ENCODE measurements at places on chromosomes 4 and X.

- peak overlapping the region; percentile 14 for H3K27ac ChIP-seq
- peaks cover 28% of the 10 kb centered on the region for H3K36me3 ChIP-seq
- H3K4me1 ChIP-seq = no peaks in the 10 kb centered on the region
- H3K27me3 ChIP-seq = no peaks in the 10 kb centered on the region
- DNase-seq = no peak
- no peak overlapping the region for H3K4me3 ChIP-seq
These were observed 46.8 kb downstream of the WDR44 start for GRCh38 chrX:118392716-118393115.

- H3K4me3 ChIP-seq = no peak overlapping the region
- H3K36me3 ChIP-seq = no peaks in the 10 kb centered on the region
- DNase-seq = no peak
- peaks cover 11% of the 10 kb centered on the region for H3K4me1 ChIP-seq
- H3K27me3 ChIP-seq = peaks cover 6% of the 10 kb centered on the region
- no peak overlapping the region for H3K27ac ChIP-seq
These were observed 85.9 kb upstream of the PAK3 start for GRCh38 chrX:111010111-111010510.

DNA sequence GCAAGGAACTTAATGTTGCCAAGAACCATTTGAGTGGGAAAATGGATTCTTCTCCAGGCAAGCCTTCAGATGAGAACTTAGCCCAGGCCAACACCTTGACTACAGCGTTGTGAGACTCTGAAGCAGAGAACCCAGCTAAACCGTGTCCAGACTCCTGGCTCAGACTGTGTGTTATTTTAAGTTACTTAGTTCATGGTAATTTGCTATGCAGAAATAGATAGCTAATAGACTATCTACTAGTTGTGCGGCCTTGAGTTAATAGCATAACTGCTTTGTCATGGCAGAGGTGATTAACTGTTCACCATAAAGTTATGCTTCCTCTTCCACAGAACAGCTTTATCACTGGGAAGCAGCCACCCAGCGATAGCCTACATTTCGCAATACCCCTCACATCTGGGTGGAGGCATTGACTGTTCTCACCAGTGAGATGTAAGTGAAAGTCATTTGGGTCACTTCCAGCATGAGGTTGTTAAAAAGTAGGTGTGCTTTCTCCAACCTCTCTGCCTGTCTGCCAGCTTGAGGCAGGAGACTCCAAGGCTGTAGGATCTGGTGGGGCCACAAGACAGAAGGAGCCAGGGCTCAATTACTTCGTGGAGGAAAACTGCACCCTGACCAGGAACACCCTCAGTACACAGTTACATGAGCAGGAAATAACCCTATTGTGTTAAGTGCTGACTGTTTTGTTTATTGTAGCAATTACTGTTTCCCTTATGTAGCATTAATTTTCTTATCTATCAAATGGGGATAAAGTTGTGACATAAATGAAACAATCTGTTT, 94.2 kb downstream of the GPAT3 start:
- H3K27ac ChIP-seq = no peak overlapping the region
- no peak overlapping the region for H3K4me3 ChIP-seq
- H3K4me1 ChIP-seq = peaks cover 52% of the 10 kb centered on the region
- H3K36me3 ChIP-seq = no peaks in the 10 kb centered on the region
- peaks cover 3% of the 10 kb centered on the region for H3K27me3 ChIP-seq
- DNase-seq = no peak

GRCh38 chr4:185227713-185228278, 18.4 kb downstream of the SNX25 start:
- DNase-seq = no peak
- H3K27ac ChIP-seq = no peak overlapping the region
- H3K27me3 ChIP-seq = no peaks in the 10 kb centered on the region
- H3K4me1 ChIP-seq = peaks cover 11% of the 10 kb centered on the region

- DNase-seq = no peak
- H3K27me3 ChIP-seq = no peaks in the 10 kb centered on the region
- no peaks in the 10 kb centered on the region for H3K4me1 ChIP-seq
- no peaks in the 10 kb centered on the region for H3K36me3 ChIP-seq
These were observed 129.6 kb upstream of the INTU start for GRCh38 chr4:127503111-127503510.

DNA sequence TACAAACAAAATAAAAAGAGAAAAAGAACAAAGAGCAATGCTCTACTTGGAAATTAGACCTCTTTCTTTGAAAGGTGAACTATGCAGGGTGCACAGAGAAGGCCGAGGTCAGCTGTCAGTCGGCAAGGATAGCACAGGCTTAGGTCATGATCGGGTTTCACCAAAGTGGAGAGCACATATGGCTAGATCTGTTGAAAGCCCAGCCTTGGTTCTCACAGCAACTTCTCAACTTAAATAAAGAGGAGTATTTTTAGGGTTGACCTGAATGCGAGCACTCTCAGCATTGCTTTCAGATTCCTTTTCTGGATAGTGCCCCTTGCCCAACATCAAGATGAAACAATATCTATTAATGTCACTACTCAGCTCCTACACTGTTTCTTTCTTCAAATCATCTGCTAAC, 122.9 kb upstream of the GPC4 start:
- H3K4me1 ChIP-seq = peaks cover 78% of the 10 kb centered on the region
- peak; percentile 26 for DNase-seq
- no peaks in the 10 kb centered on the region for H3K27me3 ChIP-seq
- H3K36me3 ChIP-seq = peaks cover 22% of the 10 kb centered on the region
- H3K27ac ChIP-seq = peak overlapping the region; percentile 79

DNA sequence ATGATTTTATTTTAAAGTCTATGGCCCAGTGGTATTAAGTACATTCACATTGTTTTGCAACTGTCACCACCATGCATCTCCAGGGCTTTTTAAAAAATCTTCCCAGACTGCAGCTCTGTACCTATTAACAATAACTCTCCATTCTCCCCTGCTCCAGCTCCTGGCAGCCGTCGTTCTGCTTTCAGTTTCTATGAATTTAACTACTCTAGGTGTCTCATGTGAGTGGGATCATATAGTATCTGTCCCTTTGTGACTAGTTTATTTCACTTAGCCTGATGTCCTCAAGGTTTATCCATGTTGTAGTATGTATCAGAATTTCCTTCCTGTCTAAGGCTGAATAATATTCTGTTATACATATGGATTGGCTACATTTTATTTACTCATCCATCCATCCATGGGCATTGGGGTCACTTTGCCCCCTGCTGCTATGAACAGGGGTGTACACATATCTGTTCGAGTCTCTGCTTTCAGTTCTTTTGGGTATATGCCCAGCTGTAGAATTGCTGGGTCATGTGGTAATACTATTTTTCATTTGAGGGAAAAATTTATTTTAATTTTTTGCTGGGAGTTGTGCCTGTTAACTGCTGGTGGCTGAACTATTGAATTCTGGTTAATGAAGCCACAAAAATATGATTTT, 131.3 kb downstream of the ARHGAP10 start:
- H3K4me3 ChIP-seq = no peak overlapping the region
- no peak overlapping the region for H3K27ac ChIP-seq
- H3K4me1 ChIP-seq = peaks cover 12% of the 10 kb centered on the region
- DNase-seq = no peak
- peaks cover 39% of the 10 kb centered on the region for H3K36me3 ChIP-seq

DNA sequence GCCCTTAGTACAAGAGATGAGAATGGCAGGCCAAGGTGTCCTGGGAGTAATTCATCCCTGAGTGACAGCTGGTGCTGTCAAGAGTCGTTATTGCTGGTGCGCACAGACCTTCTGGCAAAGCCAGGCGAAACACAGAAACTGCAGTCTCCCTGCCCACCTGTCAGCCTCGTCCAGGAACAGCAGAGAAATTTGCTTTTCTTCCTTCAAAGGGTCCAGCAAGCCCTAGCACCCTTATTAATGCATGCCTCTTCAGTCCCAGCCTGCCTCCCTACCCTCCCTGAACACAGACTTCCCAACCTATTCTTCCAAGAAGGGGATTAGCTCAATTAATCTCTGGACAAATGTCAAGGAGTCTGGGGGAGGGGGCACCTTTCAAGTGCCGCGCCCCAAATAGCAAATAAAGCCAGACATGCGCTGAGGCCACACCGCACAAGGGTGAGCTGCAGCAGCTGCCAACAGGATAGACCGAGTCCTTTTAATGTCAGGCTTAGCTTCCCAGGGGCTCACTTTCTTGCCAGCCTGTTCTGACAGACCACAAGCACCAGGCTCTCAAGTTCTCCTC, 250.7 kb upstream of the RASGEF1B start:
- H3K36me3 ChIP-seq = no peaks in the 10 kb centered on the region
- DNase-seq = peak; percentile 16
- H3K4me1 ChIP-seq = peaks cover 39% of the 10 kb centered on the region
- peaks cover 5% of the 10 kb centered on the region for H3K27me3 ChIP-seq
- no peak overlapping the region for H3K27ac ChIP-seq

DNA sequence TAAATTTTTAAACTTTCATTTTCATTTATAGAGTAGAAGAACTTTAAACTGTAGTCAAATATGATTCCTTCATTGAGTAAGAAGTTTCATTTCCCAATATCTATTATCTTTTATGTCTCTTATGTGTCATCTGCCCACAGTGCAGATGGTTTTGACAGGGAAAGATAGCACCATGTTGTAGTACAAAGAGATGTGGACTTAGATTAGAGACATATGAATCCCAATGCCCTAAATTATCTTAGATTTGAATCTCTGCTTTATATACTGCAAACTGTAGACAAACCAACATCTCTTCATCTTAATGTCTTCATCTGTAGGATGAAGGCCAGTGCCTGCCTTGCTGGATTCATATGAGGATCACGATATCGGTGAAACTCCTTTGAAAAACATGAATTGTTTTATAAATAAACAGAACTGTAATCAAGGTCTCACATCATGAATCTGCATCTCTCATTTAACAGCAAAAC, 217.5 kb downstream of the BANK1 start:
- no peaks in the 10 kb centered on the region for H3K36me3 ChIP-seq
- no peak overlapping the region for H3K4me3 ChIP-seq
- H3K27ac ChIP-seq = no peak overlapping the region
- H3K4me1 ChIP-seq = no peaks in the 10 kb centered on the region
- no peak for DNase-seq
- H3K27me3 ChIP-seq = no peaks in the 10 kb centered on the region

- DNase-seq = peak; percentile 61
- H3K4me1 ChIP-seq = peaks cover 45% of the 10 kb centered on the region
- no peaks in the 10 kb centered on the region for H3K27me3 ChIP-seq
- H3K36me3 ChIP-seq = peaks cover 23% of the 10 kb centered on the region
- peak overlapping the region; percentile 97 for H3K4me3 ChIP-seq
These were observed 468 bp downstream of the ZMYM3 start for GRCh38 chrX:71253253-71254091.
